ENCODE measurements at places on chromosomes 12 and 14. TPM values are rescaled to one million over a fixed set of nuclear protein-coding genes. Genes with fewer than 3 reads are reported as not detected.

GRCh38 chr14:79525416-79525815, 685.9 kb downstream of the DIO2 start:
- no peak for DNase-seq
- no peaks in the 10 kb centered on the region for H3K36me3 ChIP-seq
- no peak overlapping the region for H3K27ac ChIP-seq
- no peak overlapping the region for H3K4me3 ChIP-seq
- H3K27me3 ChIP-seq: no peaks in the 10 kb centered on the region
- no peaks in the 10 kb centered on the region for H3K4me1 ChIP-seq

DNA sequence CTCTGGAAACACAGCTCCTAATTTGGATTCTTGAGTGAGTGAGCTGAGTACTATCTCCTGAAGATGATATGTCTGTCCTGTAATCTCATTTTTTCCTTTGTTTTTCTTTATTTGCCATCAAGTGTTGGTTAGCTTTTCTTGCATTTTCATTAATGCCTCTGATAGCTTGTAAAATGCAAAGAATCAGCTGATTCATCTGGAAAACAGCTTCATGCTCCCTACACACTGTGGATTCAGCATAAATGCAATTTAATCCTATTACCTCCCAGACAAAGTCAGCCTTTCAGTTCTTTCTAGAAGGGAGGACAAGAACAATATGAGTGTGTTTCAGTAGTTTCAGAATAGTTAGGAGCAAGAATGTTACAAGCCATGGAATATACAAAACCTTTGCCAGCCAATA, 79.4 kb downstream of the DACT1 start:
- DNase-seq: no peak
- no peaks in the 10 kb centered on the region for H3K27me3 ChIP-seq
- no peak overlapping the region for H3K4me3 ChIP-seq
- H3K36me3 ChIP-seq: no peaks in the 10 kb centered on the region

The MAP1LC3B2 gene
- 3.8 TPM for total RNA-seq

DNA sequence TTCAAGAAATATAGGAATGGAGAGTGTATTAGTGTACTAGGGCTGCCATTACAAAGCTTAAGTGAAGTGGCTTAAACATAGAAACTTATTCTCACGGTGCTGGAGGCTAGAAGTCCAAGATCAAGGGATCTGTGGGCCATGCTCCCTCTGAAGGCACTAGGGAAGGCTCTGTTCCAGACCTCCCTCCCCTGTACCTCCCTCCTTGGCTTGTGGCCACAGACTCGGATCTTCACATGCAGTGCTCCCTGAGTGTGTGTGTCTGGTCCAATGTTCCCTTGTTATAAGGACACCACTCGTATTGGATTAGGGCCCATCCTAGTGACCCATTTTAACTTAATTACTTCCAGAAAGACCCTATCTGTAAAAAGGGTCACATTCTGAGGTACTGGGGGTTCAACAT, 225.6 kb downstream of the VRK1 start:
- H3K27ac ChIP-seq: no peak overlapping the region
- no peaks in the 10 kb centered on the region for H3K36me3 ChIP-seq
- DNase-seq: no peak
- no peak overlapping the region for H3K4me3 ChIP-seq

GRCh38 chr14:91229743-91230200, 14.7 kb downstream of the GPR68 start:
- no peak for DNase-seq
- no peaks in the 10 kb centered on the region for H3K27me3 ChIP-seq
- H3K4me3 ChIP-seq: no peak overlapping the region
- H3K27ac ChIP-seq: no peak overlapping the region
- peaks cover 27% of the 10 kb centered on the region for H3K36me3 ChIP-seq

GRCh38 chr14:29587046-29587445, 340.6 kb downstream of the PRKD1 start:
- H3K4me3 ChIP-seq: no peak overlapping the region
- no peaks in the 10 kb centered on the region for H3K36me3 ChIP-seq
- DNase-seq: no peak

- H3K36me3 ChIP-seq: peaks cover 19% of the 10 kb centered on the region
- H3K4me1 ChIP-seq: peaks cover 18% of the 10 kb centered on the region
- DNase-seq: no peak
- H3K27me3 ChIP-seq: no peaks in the 10 kb centered on the region
- no peak overlapping the region for H3K4me3 ChIP-seq
These were observed 210.9 kb upstream of the FKBP4 start for GRCh38 chr12:2583642-2584401.

GRCh38 chr14:71595441-71595840, 336.8 kb upstream of the RGS6 start:
- no peaks in the 10 kb centered on the region for H3K36me3 ChIP-seq
- no peak for DNase-seq
- no peak overlapping the region for H3K27ac ChIP-seq
- H3K4me1 ChIP-seq: peaks cover 3% of the 10 kb centered on the region

GRCh38 chr12:121740847-121741246, 28.3 kb downstream of the TMEM120B start:
- no peaks in the 10 kb centered on the region for H3K27me3 ChIP-seq
- H3K27ac ChIP-seq: no peak overlapping the region
- no peak for DNase-seq
- no peaks in the 10 kb centered on the region for H3K4me1 ChIP-seq

DNA sequence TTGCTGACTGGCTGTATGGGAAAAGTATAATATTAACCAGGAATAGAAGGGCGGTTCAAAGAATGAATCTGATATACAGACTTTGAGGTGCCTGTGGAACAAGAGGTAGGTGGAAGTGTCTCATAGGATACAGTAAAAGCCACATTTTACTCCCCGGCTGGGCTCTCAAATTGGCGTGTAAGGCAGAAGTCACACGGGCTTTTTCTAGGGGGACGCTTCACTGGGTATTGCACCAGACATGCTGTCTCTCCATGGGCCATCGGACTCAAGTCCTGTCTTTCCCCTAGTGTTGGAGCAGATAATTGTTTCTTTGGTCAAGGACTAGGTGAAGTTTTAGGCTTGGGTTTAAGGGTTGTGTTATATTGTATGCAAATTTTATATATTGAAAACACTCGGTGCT, 9.1 kb downstream of the TMCC3 start:
- H3K27ac ChIP-seq: no peak overlapping the region
- DNase-seq: no peak
- no peaks in the 10 kb centered on the region for H3K4me1 ChIP-seq
- H3K4me3 ChIP-seq: no peak overlapping the region
- H3K36me3 ChIP-seq: no peaks in the 10 kb centered on the region

- peaks cover 10% of the 10 kb centered on the region for H3K4me1 ChIP-seq
- H3K4me3 ChIP-seq: peak overlapping the region; percentile 92
- peaks cover 3% of the 10 kb centered on the region for H3K36me3 ChIP-seq
These were observed 679 bp downstream of the ARF6 start for GRCh38 chr14:49893309-49894213.

Data from spinal cord (tissue), 10 donors.